Daoy (cell line): ENCODE measurements at places on chromosomes 12 and 14. TPM values are rescaled to one million over a fixed set of nuclear protein-coding genes. Genes with fewer than 3 reads are reported as not detected.

VEZT gene
- total RNA-seq: 61.9 and 102 TPM in 2 replicates

PIWIL1 gene
- 0.68 and 1.8 TPM in 2 replicates for total RNA-seq

B3GNT4 gene
- not detected in 2 replicates for total RNA-seq

GRIN2B gene
- under 0.01 and 0.06 TPM in 2 replicates for total RNA-seq

ABCC9 gene
- 0.03 and 0.06 TPM in 2 replicates for total RNA-seq

SMCO3 gene
- 0.23 TPM in 1 of 2 replicates, not detected in the other for total RNA-seq

DNA sequence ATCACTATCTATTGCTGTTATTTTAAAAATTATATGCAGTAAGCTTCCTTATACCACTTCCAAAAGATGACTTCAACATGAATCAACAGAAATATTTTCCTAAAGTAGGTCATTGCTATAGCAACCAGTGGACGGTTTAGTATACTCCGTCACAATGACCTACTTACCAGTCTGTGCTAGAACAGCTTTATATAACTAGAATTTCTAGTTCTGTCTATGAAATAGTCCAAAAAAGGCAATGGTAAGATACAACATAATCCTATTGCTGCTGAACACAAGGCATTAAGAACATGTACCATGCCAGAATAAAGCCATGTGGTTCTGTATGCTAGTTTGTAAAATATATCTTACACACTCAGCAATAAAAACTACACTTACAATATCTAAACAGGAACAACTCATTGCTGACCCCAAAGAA is 40.7 kb upstream of the MTERF2 start:
- peak; percentile 80 for DNase-seq

DNA sequence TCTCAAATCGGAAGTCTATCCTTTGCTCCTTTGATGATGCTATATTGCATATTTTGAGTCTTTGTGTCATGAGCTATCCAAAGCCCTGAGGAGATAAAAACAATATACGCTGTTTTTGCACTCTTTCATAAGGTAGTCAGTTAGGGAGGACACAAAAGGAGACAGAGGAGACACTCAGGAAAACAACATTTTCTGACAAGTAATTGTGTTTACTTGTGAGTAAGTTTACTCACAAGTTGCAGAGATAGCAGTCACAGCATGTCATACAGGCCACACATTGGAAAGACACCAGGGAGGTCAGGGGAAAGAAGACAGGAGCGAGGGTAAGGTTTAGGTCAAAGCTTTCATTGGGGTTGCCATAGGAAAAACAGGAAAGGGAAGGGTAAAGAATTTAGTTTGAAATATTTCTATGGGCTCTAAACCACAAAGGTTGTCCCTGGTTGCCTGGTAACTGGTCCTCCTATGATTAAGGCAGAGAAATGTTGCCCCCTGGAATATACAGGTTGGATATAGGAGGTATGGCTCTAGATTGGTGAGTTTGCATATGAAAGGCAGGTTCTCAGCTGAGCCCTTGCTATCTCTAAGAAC is 7.4 kb upstream of the GABARAPL1 start:
- DNase-seq: no peak

DNA sequence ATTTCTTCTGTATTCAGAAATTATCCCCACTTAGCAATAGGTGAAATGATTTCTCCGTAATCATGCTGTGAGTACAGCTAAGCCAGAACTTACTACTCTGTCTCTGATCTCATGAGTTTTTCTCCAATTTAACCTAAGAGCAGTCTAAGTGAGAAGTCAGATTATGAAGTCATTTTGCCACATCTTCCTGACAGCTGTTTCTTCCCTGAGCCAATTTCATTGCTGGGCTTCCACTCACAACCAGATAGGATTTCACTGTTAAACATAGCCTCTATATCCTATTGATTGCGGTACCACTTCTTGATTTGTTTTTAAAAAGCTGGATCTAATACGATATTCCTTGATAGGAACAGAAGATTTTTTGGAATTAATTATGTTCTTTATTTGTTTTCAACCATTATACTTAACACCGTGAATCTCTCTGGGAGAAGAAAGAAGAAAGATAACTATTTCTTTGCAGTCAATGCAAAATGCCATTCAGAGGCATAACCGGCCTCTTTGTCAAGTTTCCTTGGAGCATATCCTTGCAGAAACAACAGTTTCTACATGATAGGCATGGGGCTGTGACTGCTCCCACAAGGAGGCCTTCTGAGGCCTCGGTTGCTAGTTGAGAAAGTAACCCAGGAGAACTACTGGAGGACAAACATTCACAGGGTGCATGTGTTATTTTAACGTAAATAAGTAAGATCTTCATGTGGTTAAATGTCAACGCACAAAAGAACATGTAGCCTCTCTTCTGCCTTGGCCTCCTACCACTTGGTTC is 212.2 kb downstream of the NPAS3 start:
- no peak for DNase-seq

GRCh38 chr12:113142886-113143332 is 6.6 kb upstream of the CFAP73 start:
- DNase-seq: no peak

- no peak for DNase-seq
Measured at GRCh38 chr14:44941591-44941990, 20.2 kb downstream of the KLHL28 start.

DNA sequence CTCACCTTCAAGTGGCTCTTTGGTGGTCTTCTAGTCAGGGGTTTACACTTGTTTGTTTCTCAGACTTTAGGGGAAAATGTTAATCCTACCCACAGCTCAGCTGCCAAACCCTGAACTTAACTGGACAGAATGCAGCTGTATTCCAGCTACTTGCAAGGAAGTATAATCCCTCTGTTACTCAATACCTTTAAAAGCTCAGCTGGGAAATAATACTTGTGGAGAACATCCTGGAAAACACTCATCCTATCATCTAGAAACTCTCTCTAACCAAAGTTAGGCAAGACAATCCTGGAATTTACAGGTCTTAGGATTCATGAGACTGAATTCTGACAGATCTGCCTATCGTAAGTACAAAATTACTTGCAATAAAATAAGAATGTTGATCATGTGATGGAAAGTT is 404.1 kb downstream of the ADAMTS20 start:
- no peak for DNase-seq

GRCh38 chr14:34220921-34221320 is 241.1 kb downstream of the SPTSSA start:
- DNase-seq: no peak

DNA sequence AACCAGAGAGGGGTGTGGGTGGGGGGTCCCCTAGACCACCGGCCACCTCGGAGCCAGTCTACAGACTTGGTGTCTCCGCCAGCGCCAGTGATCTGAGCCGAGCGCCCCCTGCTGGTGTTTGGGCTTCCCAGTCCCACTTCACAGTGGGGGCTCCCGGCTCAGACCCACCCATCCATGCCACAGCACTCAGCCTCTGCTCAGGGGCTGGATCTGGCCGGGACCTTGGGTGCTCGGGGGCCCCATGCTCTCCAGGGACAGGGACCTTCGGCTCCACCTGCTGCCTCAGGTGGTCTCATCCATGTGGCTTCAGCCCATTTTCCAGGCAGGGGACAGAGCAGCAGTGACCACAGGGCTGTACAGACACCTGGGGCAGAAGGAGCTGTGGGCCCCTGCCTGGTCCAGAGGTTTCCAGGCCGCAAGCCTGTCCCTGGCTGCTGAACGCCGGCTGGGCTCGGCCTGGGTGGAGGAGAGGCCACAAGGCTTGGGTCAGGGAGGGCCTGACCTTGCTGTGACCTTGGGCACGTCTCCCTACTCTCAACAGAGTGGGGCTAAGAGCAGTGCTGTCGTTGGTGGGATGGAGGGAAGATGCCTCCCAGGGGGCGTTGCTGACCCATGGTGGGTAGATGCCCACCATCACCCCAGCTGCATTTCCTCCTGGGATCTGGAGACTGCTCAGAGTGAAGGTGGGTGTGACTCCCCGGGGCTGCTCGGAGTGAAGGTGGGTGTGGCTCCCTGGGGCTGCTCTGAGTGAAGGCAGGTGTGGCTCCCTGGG is 86.3 kb downstream of the KIF26A start:
- DNase-seq: peak; percentile 19

DNA sequence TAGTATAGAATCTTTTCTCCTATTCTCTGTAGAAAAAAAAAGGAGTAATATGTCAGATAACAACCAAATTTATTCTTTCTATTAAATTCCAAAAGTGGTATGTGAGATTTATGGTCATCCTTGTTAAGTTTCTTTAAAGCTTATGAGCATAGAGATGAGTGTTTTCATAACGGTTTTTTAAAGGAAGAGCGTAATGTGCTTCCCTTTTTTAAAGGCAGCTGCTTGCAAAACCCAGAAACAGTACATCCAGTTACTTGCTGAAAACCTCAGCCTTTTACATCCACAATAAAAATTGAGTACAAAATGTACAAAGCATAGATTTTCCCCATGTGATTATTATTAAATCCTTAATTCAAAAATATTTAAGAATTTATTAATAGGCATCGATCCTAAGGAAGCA is 53.6 kb upstream of the CD163 start:
- DNase-seq: no peak

- DNase-seq: no peak
Measured at GRCh38 chr14:33364466-33364865, 425.8 kb downstream of the NPAS3 start.

GRCh38 chr14:33068626-33069025 is 129.9 kb downstream of the NPAS3 start:
- DNase-seq: peak; percentile 46

GRCh38 chr12:24760162-24760561 is 188.7 kb downstream of the BCAT1 start:
- no peak for DNase-seq

DNA sequence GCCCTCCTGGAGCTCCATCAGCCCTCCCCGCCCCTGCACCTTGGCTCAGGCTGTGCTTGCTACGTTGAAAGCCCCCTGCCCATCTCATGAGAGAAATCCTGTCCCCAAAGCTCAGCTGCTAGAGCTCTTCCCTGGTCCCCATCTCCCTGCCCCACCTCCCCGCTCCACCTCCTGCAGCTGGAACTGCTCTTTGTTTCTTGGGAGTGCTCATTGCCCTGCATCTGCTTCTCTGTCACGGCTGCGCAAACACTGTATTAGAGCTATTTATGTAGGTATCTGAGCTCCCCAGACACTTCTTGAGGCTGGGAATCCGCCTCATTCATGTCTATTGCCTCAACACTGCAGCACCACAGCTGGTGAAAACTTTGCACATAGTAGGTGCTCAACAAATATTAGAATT is 32.8 kb upstream of the PRIMA1 start:
- DNase-seq: no peak

GRCh38 chr14:65560340-65561027 is 148.0 kb downstream of the FUT8 start:
- peak; percentile 17 for DNase-seq

DNA sequence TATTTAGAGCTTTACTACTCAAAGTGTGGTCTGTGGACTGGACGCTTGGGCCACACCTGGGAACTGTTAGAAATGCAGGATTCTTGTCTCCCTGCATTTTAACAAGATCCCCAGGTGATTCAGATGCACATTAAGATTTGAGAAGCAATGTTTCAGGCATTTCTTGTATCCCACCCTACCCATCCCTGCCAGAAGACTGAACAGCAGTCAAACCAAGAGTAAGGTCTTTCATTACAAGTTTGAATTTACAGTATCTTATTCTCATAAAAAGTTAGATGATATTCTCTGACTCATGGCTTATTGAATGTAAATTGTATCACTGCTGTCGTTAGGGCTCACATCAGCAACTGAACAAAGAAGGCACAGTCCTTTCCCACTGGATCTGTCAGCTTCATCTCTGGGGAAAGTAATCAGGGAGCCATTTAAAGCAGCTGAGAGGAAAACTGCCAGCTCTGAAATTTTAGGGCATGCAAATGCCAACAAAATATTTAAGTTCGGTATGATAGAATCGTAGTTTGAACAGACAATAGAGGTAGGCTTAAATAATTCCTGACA is 141.1 kb downstream of the AKAP6 start:
- no peak for DNase-seq
